Chondrocyte (in vitro differentiated cells): ENCODE measurements at places on chromosomes 3 and 15. TPM values are rescaled to one million over a fixed set of nuclear protein-coding genes. Genes with fewer than 3 reads are reported as not detected.
A peak's percentile ranks its signal among the peaks of the same experiment; 100 is the strongest.

Gene NUSAP1
- 12.9 to 15.7 TPM (median 12.9 TPM) in 3 replicates for total RNA-seq

Gene MNS1
- 1.1 to 3.0 TPM (median 1.5 TPM) in 3 replicates for total RNA-seq

Gene SKIC8
- 35.1 to 52.8 TPM (median 39.9 TPM) in 3 replicates for total RNA-seq

Gene CIDEC
- not detected in 3 replicates for total RNA-seq

Gene TGM4
- total RNA-seq: 0.27 TPM in 1 of 3 replicates, not detected in the others

Gene PDZRN3
- 19.4 to 31.0 TPM (median 20.0 TPM) in 3 replicates for total RNA-seq

Gene NCBP2
- total RNA-seq: 59.5 to 67.2 TPM (median 61.5 TPM) in 3 replicates

Gene SLC28A1
- not detected in 3 replicates for total RNA-seq

Gene ACOX2
- total RNA-seq: 0.56 to 1.9 TPM (median 0.57 TPM) in 3 replicates

Gene ISLR
- 49.6 to 143 TPM (median 53.3 TPM) in 3 replicates for total RNA-seq

Gene ZNF197
- 15.9 to 20.2 TPM (median 16.6 TPM) in 3 replicates for total RNA-seq

Gene USP19
- total RNA-seq: 34.2 to 43.4 TPM (median 35.6 TPM) in 3 replicates

DNA sequence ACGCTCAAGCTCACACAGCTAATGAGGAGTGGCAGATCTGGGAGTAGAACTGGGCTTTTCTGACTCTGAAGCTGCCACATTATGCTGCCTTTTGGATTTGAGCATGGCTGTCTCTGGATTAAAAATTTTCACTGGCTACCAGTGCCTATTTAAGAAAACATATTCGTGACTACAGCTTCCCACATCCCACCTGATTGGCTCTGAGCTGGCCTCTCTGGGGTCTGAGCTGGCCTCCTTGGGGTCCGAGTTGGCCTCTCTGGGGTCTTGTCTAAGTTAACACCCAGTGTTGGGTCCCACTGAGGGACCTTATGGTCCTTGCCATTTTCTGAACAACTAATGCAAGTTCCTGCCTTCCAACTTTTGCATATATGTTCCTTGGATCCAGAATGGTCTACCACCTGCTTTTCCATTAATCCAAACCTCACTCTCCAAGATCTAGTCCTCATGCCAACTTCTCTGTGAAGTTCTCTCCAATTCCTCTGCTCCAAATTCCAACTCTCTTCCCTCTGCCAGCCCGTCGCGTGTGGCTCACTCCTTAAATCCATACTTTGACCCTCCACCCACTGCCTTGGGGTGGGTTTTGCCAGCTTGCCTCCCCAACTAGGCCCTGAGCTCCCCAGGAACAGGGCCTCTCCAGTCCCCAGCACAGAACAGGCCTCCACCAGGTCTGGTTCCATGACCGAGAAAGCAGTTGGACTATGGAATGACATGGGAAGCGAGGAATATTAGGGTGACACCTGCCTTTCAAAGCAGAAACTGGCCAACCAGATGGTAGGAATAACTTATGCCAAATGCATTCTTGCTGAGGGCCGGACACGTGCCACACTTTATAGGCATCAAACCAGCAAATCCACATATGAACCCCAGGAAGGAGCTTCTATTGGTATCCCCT lies 42.5 kb downstream of the ATP2B2 start:
- peak; percentile 52 for DNase-seq

GRCh38 chr3:186540221-186540834 lies 3.9 kb downstream of the CRYGS start:
- DNase-seq: no peak

GRCh38 chr3:179179256-179179655 lies 31.1 kb downstream of the PIK3CA start:
- DNase-seq: no peak

- DNase-seq: no peak
Measured at GRCh38 chr15:73051391-73051806, 864 bp upstream of the NEO1 start.

- DNase-seq: no peak
Measured at GRCh38 chr3:79846148-79846933, 78.5 kb upstream of the ROBO1 start.

GRCh38 chr15:58699769-58700168 lies 49.7 kb downstream of the ADAM10 start:
- no peak for DNase-seq

DNA sequence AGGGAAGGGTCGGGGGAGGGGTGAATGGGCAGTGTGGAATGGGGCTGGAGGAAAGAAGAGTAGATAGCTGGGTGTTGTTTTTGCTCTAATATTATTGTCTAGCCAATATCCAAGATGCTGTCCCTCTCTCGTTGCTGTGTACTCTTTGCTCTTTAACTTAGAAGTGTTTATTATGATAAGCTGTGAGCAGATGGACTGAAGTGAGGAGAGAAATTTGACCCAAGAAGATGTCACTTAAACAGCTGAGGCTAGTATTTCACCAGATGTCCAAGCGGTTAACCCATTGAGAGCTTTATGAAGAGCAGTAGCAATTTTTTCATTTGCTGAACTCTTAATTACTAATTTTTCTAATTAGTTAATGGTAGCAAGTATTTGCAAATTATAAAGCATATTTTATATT lies 212.2 kb upstream of the TP63 start:
- DNase-seq: no peak

- DNase-seq: no peak
Measured at GRCh38 chr3:114756506-114757279, 390.4 kb downstream of the ZBTB20 start.

GRCh38 chr15:64673866-64674265 lies 101.5 kb downstream of the RBPMS2 start:
- DNase-seq: no peak

DNA sequence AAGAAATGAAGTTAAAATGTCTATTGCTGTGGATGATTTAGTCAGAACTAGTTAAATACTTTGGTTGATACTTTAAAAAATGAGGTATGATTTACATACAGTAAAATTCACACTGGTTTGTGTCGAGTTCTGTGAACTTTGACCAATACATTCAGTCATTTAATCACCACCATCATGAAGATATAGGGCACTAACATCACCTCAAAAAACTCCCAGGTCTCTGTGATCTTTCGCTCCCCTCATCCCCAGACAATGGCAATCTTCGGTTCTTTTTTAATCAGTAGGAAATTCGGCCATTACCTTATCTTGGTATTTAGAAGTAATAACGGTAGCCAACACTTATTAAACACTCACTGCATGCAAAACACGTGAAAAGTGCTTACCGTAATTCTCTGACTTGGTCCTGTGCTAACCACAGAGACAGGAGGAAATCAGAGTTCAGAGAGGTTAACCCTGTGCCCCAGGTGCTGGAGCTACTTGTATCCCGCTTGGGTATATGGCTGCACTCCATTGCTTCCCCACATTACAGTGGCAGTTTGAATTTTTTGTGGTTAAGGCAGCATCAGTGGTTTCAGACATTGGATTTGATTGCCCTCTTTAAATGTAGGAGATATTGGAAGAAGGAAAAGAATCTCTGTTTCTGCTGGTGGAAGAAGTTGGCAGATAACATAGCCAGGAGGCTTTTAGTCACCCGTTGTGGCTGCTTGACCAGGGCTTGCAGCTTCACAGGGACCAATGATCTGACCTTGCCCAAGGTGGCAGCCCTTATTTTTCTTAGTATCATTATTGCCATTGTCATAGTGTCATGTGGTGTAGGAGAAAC lies 4.2 kb downstream of the PLCL2 start:
- DNase-seq: no peak

GRCh38 chr3:46095307-46095706 lies 68.0 kb upstream of the XCR1 start:
- no peak for DNase-seq
